COLO829 (cell line): ENCODE measurements at places on chromosomes 11 and 22.

DNA sequence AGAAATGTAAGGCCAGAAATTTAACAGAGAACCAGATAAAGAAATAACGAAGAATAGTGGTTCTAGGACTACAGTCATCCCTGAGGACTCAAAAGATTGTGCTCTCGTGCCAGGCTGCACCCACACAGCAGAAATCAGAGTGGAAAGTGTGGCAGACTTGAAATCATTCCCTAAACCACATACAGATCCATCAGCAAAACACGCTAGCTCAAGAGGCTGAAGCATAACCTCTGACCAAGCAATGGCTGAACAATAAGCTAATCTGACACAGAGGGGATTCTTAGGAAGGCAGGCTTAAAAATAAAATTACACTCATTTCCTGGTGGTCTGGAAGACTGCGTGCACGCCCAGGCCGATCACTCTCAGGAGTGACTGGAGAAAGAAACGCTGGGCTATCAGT is 19.0 kb downstream of the NCF4 start:
- DNase-seq, result no peak

- DNase-seq, result no peak
Measured at GRCh38 chr11:133922078-133922870, 34.5 kb downstream of the IGSF9B start.

GRCh38 chr11:32365192-32365591 is 70.1 kb downstream of the WT1 start:
- DNase-seq, result no peak

GRCh38 chr11:13423372-13423771 is 39.6 kb downstream of the BTBD10 start:
- no peak for DNase-seq

- DNase-seq, result no peak
Measured at GRCh38 chr11:50080256-50080655, 47.6 kb downstream of the OR4C45 start.

DNA sequence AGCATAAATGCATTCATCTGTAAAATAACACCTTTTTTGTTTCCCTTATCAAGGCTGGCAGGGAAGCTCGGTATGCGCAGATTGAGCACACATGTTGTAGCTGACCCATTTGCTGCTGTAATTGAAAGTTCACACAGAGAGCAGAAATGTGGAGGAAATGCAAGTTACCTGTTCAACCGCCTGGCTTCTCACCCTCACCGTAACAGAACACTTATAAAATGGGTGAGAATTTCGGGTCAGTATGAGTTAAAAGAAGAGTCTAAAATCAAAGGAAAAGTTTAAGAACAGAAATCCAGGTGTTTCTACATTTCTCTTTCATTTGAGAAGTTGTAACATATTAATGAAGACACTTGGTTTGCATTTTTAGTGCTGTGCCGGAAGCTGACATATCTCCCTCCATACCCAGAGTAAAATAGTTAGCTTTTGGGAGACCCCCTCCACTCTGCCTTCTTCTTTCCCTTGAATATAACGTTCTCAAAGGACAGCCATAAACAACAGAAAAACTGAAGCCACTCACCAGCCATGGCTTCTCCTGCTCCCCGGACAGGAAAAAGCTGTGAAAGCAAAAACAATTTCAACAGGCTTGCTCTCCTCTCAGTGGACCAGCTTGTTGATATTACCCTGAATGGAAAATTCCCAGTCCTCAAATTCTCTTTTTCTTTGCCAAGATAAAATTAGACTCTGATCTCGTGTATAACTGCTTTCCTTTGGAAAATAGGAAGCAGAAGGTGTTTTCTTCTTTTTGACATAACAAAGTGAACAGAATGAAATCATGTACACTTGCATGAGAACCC is at the start of gene CASP12:
Gene CASP12 (minus strand): TSS at position 570 of the 794 bp plus-strand sequence.
- no peak for DNase-seq

GRCh38 chr11:20351136-20351535 is 12.4 kb upstream of the HTATIP2 start:
- no peak for DNase-seq

- DNase-seq, result no peak
Measured at GRCh38 chr11:64593156-64594105, 2.4 kb downstream of the SLC22A12 start.

DNA sequence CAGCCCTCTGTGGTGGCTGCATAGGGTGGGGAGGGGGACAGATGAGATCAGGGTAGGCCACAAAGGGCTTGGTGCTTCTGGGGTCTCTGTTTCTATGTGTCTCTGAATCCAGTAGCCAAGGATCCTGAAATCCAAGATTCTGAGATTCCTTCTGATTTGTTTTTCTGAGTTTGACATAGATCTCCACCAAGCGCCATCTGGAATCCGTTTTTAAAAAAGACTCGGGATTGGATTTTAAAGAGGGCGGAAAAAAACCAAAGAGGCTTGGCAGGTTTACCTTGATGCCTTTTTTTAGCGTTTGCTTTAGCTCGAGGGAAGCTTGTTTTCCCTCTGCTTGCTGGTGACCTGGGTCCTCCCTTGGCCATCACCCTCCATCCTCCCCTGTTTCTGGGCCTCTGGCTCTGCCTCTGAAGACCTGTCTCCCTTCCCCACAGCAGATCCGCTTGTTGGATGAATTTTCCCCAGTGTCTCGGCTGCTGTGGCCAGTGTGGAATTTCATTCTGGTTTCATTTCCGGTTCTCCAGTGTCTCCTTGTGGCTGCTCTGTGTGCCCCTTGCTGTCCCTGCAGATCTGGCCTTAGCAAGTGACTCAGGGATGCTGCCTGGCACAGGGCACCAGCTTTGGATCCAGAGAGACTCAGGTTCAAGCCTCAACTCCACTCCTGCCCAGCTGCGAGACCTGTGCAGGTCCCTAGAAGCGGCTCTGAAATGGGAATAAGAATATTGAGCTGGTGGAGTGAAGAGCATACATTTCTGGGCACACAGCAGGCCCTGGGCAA is 15.1 kb downstream of the SYNGR1 start:
- DNase-seq, result no peak

DNA sequence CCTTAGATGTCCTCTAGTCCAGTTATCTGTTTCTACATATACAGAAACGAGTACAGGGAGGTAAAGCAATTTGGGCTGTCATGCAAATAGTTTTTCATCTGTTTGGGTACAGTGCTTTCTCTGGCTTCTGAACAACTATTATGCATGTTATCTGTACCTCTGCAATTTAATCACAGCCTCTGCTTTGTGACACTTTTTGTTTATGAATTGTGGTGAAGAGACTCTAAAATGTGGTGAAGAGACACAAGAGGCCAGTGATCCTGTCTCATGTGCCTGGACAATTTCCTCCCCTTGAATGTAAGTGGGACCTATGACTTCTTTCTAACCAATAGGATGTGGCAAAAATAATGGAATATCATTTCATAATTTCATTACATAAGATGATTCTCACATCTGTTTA is 130.3 kb upstream of the ARHGAP42 start:
- no peak for DNase-seq

DNA sequence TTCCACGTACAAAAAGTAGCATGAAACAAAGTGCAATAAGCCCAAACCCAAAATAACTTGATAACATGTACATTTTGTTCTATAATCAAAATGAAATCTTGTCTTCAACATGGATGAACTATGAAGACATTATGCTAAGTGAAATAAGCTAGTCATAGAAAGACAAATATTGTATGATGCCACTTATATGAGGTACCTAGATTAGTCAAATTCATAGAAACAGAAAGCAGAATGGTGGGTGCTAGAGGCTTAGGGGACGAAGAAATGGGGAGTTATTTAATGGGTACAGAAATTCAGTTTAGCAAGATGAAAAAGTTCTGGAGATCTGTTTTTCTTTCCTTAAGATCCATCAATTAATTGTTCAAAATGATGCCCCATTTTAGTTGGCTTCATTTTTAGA is 7.5 kb downstream of the PGM2L1 start:
- no peak for DNase-seq

DNA sequence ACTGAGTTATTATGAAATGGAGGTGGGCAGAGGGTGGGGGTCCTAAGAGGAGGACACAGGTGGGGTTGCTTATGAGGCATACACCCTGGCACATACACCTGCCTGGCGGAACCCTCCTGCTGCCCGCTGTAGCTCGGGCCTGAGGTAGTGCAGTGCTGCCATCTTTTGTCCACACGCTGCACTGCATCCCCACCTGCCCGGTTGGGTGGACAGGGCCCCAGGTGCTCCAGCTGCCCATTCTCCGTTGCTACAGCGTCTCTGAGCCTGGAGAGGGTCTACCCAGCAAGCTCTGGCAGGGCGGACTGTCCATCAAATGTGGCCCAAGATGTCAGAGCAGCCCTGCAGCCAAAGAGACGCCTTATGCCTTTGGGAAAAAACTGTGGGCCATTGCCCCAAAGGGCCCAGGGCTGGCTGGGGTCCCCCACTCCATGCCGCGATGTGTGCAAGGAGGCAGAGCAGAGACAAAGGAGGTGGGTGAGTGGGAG is 131.2 kb downstream of the BUD13 start:
- DNase-seq, result peak; percentile 48

- no peak for DNase-seq
Measured at GRCh38 chr22:43448048-43448447, 36.2 kb downstream of the MPPED1 start.

GRCh38 chr11:127002669-127003259 is 2.2 kb upstream of the KIRREL3 start:
- DNase-seq, result no peak

GRCh38 chr22:28817919-28818859 is 17.8 kb upstream of the XBP1 start:
- DNase-seq, result no peak

GRCh38 chr11:31445621-31446020 is 63.8 kb downstream of the IMMP1L start:
- no peak for DNase-seq
